ENCODE measurements at places on chromosomes 7 and 10.

GRCh38 chr7:50781381-50782293, 1.1 kb downstream of the GRB10 start:
- H3K4me1 ChIP-seq = peaks cover 68% of the 10 kb centered on the region
- peak overlapping the region; percentile 39 for H3K27ac ChIP-seq
- no peak for DNase-seq

GRCh38 chr10:86375204-86375603, 8.6 kb upstream of the GRID1 start:
- no peak overlapping the region for H3K27ac ChIP-seq
- DNase-seq = no peak
- H3K27me3 ChIP-seq = peaks cover 84% of the 10 kb centered on the region
- H3K4me3 ChIP-seq = no peak overlapping the region
- no peaks in the 10 kb centered on the region for H3K36me3 ChIP-seq
- peaks cover 5% of the 10 kb centered on the region for H3K4me1 ChIP-seq

GRCh38 chr10:59611048-59611447, 98.6 kb downstream of the SLC16A9 start:
- no peaks in the 10 kb centered on the region for H3K36me3 ChIP-seq
- no peaks in the 10 kb centered on the region for H3K4me1 ChIP-seq
- no peaks in the 10 kb centered on the region for H3K27me3 ChIP-seq
- H3K27ac ChIP-seq = no peak overlapping the region

DNA sequence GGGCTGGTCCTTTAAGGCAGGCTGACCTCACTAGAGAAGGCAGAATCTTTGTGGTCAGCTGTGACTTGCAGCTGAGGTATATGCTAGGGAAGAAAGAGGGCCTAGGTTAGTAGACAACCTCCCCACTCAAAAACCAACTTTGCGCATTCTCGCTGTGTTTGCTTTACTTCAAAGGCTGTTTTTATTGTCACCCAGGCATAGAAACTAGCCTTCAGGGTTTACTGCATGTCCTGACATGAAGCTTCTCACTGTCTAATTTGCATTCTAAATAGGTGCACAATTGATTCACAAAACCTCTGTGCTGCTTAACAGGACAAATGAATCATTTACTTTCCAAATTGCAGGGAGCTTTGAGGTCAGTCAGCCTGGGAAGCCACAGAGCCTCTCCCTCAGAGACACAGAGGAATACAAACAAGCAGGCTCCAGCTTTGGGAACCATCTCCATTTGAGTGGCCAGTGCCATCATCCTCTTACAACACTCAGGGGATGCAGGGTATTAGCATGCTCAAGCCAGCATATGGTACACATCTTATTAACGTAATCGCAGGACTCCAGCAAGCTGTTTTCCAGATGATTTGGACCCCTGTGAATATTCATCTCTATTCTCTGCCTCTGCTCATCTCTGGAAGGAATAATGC, 596.4 kb upstream of the GHITM start:
- H3K4me3 ChIP-seq = no peak overlapping the region
- DNase-seq = no peak
- H3K4me1 ChIP-seq = peaks cover 33% of the 10 kb centered on the region
- H3K27me3 ChIP-seq = no peaks in the 10 kb centered on the region
- H3K36me3 ChIP-seq = no peaks in the 10 kb centered on the region
- H3K27ac ChIP-seq = peak overlapping the region; percentile 68

DNA sequence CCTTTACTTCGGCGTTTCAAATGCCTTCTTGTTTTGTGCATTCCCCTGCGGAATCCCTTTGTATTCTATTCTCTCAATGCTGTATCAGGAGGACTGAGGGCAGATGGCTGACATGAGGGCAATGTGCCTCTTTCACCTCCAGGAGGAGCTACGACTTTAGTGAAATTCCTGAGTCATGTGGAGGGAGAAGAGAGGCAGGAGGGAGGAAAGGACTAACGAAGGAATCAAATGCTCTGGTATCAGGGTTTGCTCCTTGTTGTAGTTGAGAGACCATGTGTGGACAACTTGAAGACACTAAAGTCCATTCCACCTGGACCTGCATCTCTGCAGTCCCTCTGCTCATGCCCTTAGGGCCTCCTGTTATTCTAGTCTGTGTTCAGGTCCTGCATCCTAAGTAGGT, 40.2 kb upstream of the PRSS58 start:
- H3K36me3 ChIP-seq = no peaks in the 10 kb centered on the region
- no peaks in the 10 kb centered on the region for H3K4me1 ChIP-seq
- peaks cover 24% of the 10 kb centered on the region for H3K27me3 ChIP-seq
- no peak overlapping the region for H3K27ac ChIP-seq

- no peak for DNase-seq
- H3K36me3 ChIP-seq = peaks cover 7% of the 10 kb centered on the region
Measured at GRCh38 chr7:75928568-75928914, 13.6 kb downstream of the POR start.

DNA sequence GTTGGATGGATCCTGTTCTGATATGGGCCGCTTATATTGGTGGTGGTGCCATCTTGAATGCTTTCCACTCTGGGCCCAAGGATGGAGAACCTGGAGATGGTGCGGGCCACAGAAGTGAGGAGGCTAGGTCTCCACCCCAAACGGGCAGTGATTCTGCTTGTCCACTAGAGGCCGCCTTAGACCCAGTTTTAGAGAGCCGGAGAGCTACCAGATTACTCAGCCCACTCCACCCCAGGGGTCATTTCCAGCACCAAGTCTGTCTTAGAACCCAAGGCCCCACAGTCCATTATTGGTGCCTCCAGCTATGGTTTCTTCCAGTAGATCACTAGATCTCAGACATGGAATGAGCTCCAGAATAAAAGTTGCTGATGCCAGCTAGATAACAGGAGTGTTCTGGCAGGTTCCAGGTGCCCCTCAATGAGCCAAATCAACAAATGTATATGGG, 11.8 kb upstream of the CAMK2G start:
- peaks cover 32% of the 10 kb centered on the region for H3K4me1 ChIP-seq
- peak overlapping the region; percentile 87 for H3K27ac ChIP-seq
- peaks cover 5% of the 10 kb centered on the region for H3K27me3 ChIP-seq
- H3K4me3 ChIP-seq = no peak overlapping the region

DNA sequence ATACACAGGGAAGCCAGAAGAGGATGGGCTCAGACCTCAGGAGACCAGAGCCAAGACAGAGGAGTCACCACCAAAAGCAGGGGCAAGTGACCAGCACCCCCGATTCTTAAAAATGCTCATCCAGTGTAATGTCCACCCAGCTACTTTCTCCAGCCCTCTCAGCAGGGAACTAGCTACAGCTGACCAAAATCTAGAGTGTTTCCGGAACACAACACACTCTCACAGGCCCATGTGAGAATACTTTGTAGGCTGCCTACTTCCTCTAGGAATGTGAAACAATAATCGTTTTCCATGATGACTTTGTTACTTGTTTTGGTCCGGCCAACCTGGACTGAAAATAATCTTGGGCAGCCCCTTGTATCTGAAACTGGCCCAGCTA, 14.5 kb downstream of the PSAP start:
- peak overlapping the region; percentile 84 for H3K27ac ChIP-seq
- H3K36me3 ChIP-seq = peaks cover 22% of the 10 kb centered on the region
- no peaks in the 10 kb centered on the region for H3K27me3 ChIP-seq
